AG09309 (cell line): ENCODE measurements at places on chromosomes 2 and 18.

GRCh38 chr18:61939046-61939674 lies 46.4 kb upstream of the RNF152 start:
- DNase-seq, result no peak

DNA sequence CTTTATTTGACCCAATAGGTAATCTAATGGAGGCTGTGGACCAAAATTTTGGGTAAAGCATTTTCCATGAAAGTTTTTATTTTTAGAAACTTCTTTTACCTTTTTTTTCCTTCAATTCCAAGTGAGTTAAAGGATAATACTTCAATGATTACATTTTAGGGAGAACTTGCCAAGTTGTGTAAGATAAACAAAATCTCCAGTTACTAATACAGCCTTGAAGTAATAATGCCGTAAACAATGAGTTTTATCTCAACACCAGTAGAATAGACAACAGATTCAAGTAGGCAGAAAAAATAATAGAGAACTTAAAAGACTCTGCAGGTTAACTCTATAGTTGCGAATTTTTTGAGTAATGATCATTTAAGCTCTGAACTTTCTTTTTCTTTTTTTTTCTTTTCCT lies 807.4 kb downstream of the CNTNAP5 start:
- DNase-seq, result no peak

DNA sequence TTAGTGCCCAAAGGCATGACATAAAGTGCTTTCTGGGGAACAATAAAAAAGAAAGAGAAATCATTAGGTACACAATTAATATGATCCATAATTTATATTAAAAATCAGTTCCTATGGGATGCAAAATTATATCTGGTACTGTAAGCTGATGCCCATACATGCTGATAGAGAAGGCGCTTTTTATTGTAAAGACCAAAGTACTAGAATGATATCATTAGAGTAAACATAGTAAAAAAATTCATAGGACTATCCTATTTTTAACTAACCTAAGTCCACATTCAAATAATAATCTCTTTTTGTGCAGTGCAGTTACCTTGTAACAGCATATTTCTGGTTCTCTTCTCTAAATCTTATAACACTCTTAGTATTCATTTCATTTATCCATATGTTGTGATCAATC lies 252.2 kb downstream of the ASXL3 start:
- DNase-seq, result no peak

DNA sequence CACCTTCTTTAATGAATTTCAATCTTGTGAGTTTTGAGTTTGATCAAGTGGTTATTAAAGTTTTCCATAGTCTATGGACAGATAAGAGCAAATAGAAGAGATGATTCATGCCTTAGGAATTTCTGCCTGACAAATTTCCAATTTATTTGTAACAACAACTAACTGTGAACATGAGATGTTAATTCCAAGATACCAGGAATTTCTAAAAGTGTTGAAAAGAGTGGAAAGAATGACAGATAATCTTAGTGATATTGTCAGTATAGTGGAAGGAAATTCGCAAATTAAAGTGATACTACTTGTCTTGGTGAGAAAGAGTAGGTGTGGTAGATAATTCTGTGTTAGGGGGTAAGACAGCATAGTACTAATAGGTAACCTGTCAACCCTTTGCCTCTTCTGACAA lies 82.4 kb downstream of the AGPS start:
- peak; percentile 3 for DNase-seq

GRCh38 chr2:178761759-178762371 lies 45.4 kb downstream of the TTN start:
- DNase-seq, result peak; percentile 8

GRCh38 chr2:201114846-201115245 lies 1.1 kb upstream of the CFLAR start:
- no peak for DNase-seq

- peak; percentile 29 for DNase-seq
Observed at GRCh38 chr2:109351164-109351756, 222.3 kb downstream of the SH3RF3 start.

DNA sequence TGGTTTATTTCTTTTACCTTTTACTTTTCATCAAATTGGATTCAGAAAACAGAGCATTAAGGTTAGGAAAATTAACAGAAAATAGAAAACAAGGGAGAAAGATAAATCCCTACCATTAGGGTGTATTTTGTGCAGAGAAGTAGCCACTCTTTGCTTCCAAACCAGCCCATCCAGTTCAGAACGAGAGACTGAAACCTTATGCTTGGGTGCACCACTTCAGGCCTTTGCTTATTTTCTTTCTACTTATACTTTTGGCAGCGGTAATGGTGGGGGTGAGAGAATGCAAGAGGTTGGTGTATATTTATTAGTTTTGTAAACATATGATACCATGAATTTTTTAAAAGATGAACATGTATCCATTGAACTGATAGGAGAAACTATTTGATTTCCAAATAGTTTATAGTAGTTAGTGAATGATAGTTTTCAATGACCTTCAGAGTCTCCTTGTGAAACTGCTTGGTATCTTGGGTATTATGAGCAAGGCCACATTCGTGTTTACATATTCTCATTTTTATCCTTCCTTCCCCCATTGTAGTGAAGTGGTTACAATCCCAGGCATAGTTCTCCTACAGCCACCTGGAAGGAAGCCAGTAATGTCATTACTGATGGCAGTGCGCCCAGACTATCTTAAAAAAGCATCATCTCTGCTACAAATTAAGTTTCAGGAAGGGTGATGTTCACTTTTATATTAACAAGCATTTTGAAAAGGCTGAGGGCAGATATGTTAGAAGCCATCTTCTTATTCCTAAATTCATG lies 60.8 kb downstream of the MFSD6 start:
- DNase-seq, result peak; percentile 94

- no peak for DNase-seq
Observed at GRCh38 chr2:46339676-46340459, 42.7 kb downstream of the EPAS1 start.

GRCh38 chr2:32624812-32625211 lies 3.0 kb upstream of the TTC27 start:
- no peak for DNase-seq

DNA sequence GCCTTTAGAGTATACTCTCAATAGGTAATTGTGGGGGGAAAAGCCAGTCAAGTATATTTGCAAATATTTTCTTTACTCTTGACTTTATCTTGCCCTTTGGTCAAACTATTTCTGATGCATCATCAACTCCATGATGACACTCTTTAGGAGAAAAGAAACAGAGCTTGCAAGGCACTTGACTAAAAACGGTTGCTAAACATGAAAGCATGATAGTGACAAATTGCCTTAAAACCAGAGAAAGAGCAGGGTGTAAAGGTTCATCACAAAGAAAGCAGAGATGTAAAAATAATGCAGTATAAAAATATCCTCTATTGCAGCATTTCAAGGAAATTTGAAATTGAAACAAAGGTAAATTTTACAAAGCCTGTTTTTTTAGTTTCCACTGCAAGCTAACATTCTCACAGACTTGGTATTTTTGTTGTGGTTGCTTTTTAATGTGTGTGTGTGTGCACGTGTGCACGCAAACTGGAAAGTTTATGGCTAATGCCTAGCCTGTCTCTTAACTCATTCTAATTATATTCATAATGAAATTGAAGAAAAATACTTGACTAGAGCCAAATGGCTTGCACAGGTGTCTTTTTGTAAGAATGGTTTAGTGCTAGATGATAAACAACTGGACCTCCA lies 503.6 kb downstream of the ARHGAP15 start:
- DNase-seq, result no peak

DNA sequence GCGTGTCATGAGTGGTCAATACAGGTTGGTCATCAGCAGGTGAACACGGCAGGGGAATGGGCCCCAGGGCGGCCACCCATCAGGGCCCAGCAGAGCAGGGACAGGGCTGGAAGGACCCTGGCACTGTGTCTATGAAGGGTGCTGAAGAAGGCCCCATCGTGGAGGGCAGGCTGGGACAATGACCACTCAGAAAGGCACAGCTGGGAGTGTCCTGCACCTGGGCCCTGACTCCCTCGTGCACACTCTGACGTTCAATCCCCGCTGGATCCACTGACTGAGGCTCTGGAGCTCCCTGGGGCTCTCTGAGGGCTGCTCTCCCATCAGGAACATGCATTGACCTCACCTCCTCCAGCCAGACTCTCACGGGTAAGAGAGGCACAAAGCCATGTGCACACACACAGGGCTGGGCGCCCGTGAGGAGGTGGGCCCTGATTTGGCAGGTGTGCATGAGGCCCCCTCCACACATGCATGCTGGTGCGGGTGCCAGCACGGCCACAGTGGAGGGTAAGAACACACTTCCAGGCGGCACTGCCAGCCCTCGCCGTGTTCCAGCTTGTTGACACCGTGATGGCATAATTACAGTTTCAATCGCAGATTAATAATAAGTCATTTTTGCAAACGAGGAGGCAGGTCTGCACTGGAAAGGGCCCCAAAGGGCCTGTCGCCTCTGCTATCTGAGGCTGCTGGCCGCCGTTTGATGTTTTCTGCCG lies 58.5 kb downstream of the SMAD7 start:
- no peak for DNase-seq

DNA sequence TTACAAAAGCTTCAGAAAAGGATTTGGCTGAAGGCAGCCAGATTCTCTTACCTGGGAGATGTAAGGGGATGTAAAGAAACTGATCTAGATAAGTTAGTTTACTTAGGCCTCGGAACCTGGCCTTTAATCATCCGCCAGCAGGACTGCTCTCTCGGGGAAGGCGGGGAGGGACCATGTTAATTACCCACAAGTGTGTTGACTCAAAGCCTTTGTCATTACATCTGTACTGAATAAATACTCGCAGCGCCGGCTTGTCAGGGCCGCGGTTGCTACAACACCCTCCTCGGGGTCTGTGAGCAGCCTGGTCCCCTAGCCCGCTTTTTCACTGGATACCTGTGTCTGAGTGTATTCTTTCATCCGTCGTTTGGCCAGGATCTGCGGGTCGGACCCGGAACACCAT lies 6.7 kb downstream of the CHMP3 start:
- DNase-seq, result no peak

DNA sequence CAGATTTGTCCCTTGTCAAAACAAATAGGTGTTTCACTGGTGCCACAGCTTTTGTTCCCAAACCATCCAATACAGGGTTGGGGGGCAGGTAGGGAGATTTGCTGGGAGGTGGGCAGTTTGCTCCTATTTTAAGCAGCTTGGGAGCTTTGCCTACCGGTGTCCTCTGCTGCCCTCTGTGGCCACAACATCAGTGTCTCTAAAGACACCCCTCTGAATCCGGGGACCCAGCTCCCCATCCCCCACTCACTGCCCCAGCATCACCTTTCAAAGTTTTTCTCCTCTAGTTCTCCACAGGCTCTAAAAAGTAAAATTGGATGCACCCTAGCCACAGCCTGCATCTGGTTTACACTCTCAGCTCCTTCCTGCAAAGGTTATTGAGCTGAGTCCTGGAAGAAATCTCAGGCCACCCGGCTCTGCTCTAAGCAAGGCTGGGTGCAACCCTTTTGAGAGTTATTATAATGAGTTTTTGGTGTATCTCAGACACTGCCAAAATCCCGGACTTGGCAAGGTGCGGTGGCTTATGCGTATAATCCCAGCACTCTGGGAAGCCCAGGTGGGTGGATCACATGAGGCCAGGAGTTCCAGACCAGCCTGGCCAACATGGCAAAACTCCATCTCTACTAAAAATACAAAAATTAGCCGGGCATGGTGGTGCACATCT lies 2.9 kb upstream of the EPAS1 start:
- DNase-seq, result no peak

DNA sequence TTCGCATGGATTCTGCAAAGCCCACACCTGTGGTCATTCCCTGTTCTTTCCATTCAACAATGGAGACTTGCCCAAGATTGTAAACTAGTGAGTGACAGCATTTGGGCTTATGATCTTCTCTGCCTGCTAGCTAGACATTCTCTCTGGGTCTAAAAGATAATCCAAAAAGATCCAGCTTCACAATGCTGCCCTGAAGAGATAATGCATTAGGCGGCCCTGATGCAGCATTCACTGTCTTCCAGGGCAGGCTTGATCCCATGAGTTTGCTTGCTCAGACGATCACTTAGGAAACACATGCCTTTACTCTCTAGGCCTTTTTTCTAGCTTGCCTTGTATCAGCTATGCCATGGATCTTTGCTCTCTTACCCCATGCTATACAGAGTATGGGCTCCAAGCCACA lies 196.1 kb downstream of the SETBP1 start:
- no peak for DNase-seq

DNA sequence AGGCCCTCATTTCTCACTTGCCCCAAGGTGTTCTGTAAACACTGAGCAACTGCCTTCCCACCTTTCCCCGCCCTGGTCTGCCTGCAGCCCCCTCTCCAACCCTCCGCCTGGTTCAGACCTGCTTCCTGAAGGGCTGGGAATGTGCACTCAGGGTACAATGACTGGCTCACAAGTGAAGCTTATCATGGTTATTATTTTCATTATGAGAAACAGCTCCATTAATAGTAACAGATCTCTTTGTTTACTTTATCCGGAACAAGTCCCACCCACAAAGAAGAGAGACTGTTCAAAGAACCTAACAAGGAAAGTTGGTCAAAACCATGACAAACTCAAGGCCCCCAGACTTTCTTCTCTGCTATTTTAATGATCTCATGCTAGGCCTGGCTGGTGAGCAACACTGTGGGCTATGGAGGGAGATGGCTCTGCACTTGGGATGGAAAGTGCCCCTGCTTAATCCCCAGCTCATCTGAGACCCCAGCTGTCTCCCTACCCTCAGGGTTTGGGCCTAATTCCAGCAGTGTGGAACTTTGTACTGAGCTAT lies 36.7 kb downstream of the ARHGAP25 start:
- DNase-seq, result no peak

- DNase-seq, result no peak
Observed at GRCh38 chr2:68365087-68365486, at the start of gene PLEK. TSS of gene PLEK (plus strand) at chr2:68365282. CDS start at chr2:68365352, 70 bp downstream.

GRCh38 chr2:31087491-31087890 lies 50.7 kb downstream of the GALNT14 start:
- DNase-seq, result no peak

GRCh38 chr2:231111987-231112386 lies 12.9 kb downstream of the HTR2B start:
- DNase-seq, result no peak

GRCh38 chr18:57527556-57528229 lies 58.8 kb downstream of the FECH start:
- DNase-seq, result no peak

GRCh38 chr2:202911203-202911511 lies 316 bp downstream of the WDR12 start:
- no peak for DNase-seq

DNA sequence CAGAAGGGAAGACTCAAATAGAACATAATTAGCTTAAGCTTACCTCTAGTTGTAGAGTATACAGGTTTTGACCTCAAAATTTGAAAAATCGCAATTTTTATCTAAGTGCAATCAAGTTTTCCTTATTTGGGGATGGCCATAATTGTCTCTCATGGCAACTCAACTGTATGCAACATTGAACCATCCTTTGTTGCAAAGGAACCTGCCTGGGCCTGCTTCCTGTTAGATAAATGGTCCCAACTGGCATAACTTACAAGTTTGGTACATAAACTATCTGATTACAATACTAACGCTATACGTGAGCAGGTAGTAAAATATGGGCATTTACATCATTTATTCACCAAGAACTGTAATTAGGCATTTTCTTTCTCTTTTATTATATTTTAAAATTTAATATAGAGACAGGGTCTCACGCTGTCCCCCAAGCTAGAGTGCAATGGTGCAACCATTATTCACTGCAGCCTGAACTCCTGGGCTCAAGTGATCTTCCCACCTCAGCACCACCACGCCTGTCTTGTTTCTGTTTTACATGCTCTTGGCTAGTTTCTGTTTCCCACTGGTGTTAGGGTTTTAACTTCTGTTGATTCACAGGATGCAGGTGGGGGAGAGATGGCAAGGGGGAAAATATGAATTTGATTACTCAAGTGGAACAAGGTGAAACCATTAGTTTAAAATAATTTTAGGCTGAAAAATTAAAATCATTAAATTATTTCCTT lies 55.3 kb upstream of the B3GNT2 start:
- DNase-seq, result no peak

- DNase-seq, result no peak
Observed at GRCh38 chr18:41406834-41407233, 548.2 kb upstream of the PIK3C3 start.

GRCh38 chr2:206698811-206699210 lies 19.4 kb downstream of the DYTN start:
- no peak for DNase-seq
